ENCODE measurements at places on chromosomes 6 and 20.

- DNase-seq, result no peak
Measured at GRCh38 chr20:5315807-5316187, 957 bp downstream of the PROKR2 start.

GRCh38 chr20:57449398-57450354 lies 58.5 kb downstream of the RBM38 start:
- DNase-seq, result no peak

DNA sequence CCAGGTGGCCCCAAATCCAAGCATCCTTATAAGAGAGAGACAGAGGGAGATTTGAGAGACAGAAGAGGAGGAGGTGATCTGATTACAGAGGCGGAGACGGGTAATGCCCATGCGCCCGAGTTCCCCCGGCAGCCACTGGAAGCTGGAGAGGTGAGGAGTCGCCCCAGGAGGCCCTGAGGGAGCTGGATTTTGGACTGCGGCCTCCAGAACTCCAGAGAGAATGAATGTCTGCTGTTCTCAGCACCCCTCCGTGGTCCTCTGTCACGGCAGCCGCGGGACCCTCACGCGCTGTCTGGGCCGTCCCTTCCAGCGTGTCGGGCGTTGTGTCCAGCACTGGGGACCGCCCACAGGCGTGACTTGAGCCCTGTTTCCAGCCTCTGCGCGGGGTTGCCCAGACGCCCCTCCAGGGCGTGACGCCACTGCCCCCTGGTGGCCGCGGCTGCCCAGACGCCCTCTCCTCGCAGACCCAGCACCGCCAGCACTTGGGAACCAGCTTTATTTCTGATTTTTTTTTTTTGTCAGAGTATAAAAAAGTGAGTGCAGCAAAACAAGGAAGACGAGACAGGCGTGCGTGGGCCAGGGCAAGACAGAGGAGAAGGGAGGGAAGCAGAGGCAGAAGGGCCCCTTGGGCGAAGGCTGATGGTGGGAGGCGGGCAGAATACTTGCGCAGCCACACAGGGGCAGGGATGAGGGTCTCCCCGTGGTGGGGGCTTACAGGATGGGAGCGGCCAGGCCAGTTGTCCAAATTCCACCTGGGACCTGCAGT lies 4.1 kb upstream of the ZNF512B start:
- peak; percentile 94 for DNase-seq

- no peak for DNase-seq
Measured at GRCh38 chr6:161091972-161092701, 100.6 kb downstream of the MAP3K4 start.

DNA sequence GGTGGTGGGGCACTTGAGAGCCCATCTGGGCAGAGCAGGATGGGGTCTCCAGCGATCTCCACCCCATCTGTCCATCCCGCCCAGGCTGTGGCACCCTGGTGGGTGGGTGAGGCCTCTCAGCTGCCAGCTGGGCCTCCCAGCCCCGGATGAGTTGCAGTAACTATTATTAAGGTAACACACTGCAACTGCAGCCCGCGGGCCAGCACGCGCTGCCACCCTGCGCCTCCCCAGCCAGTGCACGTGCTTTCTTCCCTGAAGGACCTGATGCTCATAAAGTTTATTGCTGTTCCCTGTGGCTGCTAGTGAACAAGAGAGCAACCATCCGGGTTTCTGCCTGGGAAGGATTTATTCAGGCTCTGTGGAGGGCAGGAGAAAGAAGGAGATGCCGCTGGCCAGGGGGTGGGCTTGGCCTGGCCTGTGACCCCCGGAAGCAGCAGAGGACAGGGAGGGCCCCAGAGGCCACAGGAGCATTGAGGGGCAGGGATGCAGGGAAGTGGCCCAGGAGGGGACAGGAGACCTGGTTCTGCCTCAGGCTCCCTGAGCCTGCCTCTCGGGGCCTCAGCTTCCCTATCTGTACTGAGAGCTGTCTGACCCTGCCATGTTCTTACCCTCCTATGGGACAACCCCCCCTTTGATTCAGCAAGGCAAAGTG lies 1.7 kb downstream of the IP6K3 start:
- no peak for DNase-seq

- DNase-seq, result no peak
Measured at GRCh38 chr6:16872543-16873235, 111.4 kb upstream of the ATXN1 start.

- no peak for DNase-seq
Measured at GRCh38 chr6:137927777-137928218, 60.7 kb downstream of the TNFAIP3 start.

DNA sequence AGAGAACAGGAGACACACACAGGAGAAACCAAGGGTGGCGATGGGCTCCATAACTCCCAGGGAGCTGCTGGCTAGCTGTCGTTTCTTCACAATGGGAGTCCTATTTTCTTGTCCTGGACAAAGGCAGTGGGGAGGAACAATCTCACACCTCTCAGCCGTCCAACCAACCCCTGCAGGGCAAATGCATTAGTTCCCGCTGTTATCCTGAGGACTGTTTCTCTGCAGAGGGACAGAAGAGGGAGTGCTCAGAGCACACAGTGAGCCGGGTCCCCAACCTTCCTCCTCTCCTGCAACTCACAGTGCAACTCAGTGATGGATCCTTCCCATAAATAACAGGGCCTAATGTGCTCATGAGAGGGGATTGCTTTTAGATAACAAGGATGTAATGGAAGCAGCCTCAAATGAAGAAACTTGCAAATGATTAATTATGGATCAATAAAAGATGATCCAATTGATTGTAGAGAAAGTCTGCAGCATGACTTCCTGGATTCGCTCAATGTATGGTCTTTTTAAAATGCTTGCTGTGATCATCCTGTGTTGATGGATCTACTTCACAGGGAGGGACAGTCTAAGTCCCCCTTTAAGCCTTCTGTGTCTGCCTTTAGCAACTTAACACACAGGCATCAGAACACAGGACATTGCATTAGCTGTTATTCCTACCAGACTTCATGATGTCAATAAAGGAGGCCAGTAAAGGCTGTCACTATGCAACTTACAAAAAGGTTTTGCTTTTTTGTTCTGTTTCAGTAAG lies 453.4 kb upstream of the AGPAT4 start:
- no peak for DNase-seq

DNA sequence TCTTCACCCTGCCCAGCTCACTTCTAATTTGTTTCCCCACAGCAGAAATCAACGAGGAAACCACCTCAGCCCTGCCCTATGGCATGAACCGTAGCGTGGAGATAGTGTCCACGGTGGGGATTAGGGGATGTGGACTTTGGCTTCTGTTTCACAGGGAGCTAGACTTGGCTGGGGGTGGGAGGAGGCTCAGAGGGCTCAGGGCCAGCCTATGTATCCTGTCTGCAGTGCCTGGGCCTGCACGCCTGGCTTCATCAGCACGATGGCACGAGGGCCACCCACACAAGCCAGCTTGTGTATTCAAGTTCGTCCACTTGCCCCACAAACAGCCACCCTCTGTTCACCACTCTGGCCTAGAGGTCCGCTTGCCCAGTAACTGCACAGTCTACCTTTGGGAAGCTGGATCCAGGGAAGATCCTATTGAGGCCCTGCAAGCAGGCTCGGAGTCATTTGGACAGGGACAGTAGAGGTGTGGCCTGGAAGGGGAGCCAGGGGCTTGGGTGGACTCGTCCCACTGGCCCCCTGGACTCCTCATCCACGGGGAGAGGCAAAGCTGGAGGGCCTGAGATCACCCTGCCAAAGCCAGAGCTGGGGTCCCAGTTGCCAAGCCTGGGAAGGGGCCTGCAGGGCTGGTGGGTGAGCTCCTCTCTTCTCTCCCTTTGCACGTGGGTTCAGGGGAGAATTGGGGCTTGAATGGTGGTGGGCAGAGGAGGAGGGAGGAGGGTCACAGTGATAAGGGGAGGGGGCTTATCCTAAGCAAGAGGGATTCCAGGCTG lies 38.0 kb upstream of the FAM83D start:
- DNase-seq, result no peak

- DNase-seq, result no peak
Measured at GRCh38 chr6:40541556-40542174, 45.5 kb downstream of the LRFN2 start.

GRCh38 chr6:150099953-150100352 lies 31.0 kb upstream of the ULBP3 start:
- DNase-seq, result no peak

All from AG08396 (cell line).